IMR-90 (cell line): ENCODE measurements at places on chromosomes 2 and 18. TPM values are rescaled to one million over a fixed set of nuclear protein-coding genes. Genes with fewer than 3 reads are reported as not detected.

SDC1 gene
- 28.3 and 38.8 TPM in 2 replicates for polyA plus RNA-seq

IKZF2 gene
- polyA plus RNA-seq = 2.1 TPM in 2 replicates

POMC gene
- polyA plus RNA-seq = 0.17 and 0.47 TPM in 2 replicates

CPLX4 gene
- polyA plus RNA-seq = not detected in 2 replicates

ABI2 gene
- 53.2 and 54.0 TPM in 2 replicates for polyA plus RNA-seq

PJVK gene
- polyA plus RNA-seq = 1.9 and 2.4 TPM in 2 replicates

C2orf92 gene
- 2.0 and 2.5 TPM in 2 replicates for polyA plus RNA-seq

GALNT14 gene
- polyA plus RNA-seq = 0.15 TPM in 1 of 2 replicates, not detected in the other

NBAS gene
- polyA plus RNA-seq = 20.4 and 22.3 TPM in 2 replicates

NEURL3 gene
- not detected in 2 replicates for polyA plus RNA-seq

STK17B gene
- 5.7 and 7.5 TPM in 2 replicates for polyA plus RNA-seq

MFSD6 gene
- polyA plus RNA-seq = 4.0 and 4.2 TPM in 2 replicates

CD8B2 gene
- not detected in 2 replicates for polyA plus RNA-seq

PLEKHB2 gene
- 57.6 and 62.9 TPM in 2 replicates for polyA plus RNA-seq

GRCh38 chr18:76450452-76451395 lies 44.3 kb downstream of the ZNF516 start:
- DNase-seq = peak; percentile 72

GRCh38 chr2:132477962-132478361 lies 61.4 kb downstream of the GPR39 start:
- DNase-seq = peak; percentile 6

- DNase-seq = peak; percentile 72
These were observed at the start of gene SCN9A for GRCh38 chr2:166375736-166376487. Gene SCN9A (minus strand): TSS chr2:166375944. CDS start chr2:166311756, 64,188 bp downstream.

DNA sequence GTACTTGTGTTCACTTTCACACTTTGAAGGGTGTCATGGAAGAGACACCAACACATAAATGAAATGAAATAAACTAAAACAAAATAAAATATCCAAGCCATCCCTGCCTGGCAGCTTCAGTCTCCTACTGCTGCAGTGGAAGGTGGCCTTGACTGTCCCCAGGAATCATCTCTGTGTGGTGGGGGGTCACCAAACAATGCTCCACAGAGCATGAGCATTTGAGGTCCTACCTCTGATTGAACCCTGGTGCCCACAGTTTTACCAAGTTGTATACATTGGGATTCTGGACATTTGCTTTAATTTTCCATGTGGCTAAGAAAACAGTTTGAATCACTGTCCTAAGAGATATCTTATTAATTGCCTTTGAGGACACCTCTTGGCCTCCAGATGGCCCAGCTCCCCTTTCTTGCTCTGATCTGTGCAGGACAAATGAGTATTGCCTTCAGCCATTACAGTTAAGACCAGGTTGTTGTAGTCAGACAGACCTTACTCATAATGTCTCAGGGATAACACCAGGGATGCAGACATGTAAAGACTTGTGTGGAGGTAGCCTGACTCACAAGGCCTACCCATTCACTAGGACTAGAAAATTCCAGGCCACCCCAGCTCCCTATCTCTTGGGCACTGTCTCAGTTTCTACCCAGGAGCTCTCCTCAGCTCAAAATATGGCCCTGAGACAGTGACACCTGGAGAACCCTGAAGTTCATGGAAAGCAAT lies 195.0 kb downstream of the MYCN start:
- no peak for DNase-seq

DNA sequence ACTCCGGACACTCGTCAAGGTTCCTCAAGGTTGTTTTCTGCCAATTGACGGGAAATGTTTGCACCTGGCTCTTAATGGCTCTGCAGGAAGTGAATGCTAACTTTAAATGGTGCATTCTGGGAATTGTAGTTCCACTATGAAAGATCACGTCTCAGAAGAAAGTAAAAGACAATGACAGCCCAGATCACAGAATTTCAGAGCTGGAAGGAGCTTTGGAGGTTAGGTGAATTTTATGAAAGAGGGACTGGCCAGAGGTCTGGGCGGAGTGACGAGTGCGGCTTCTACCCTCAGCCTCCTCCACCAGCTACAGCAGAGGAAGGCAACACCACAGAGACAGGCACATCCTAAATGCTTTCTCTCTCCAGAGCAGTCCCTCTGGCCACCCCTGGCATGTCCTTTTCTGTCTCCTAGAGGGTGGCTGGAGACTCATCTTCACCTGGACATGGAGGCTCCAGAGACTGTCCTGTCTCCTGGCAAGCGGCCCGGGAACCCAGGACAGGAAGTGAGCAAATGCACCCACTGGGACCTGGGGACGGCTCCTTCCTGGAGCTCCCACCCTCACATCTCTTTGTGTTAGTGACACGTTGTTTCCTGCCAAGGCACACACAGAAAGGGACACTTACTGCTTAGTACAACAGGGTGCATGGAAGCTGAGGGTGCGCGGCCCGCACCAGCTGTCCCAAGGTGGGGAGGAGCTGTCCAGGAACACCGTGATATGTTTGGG lies 19.4 kb downstream of the THAP4 start:
- no peak for DNase-seq

DNA sequence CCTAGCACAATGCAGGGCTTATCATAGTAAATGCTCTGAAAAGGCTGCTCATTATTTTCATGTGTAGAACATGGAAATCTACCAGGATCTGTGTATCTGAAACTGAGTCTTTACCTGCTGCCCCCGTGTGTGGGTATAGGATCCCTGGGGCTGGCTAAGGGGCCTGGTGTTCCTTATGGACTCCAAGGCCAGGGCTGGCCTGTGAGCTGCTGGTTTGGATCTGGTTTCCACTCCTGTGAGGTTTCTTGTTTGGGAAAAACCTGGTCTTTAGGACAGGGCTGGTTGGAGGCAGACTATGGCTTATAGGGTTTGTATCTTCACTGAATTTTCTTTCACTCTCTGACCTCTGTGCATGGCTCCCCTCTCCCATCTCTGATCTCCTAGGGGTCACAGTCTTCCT lies 80.8 kb downstream of the DYSF start:
- no peak for DNase-seq

DNA sequence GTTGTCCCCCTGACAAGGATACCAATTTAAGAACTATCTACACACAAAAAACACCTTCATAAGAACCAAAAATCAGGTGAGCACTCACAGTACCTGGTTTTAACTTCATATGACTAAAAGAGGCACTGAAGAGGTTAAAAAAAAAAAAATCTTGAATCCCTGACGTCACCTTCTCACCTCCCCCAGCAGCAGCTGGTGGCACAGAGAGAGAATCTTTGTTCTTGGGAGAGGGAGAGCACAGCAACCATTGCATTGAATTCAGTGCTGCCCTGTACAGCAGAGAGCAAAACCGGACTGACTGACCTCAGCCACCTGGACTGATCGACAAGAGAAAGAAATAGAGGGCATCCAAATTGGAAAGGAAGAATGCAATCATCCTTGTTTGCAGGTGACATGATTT lies 566.0 kb downstream of the TMX3 start:
- DNase-seq = no peak

GRCh38 chr18:30999186-30999585 lies 43.4 kb downstream of the DSC3 start:
- no peak for DNase-seq

GRCh38 chr18:72720116-72720515 lies 147.7 kb downstream of the NETO1 start:
- DNase-seq = no peak

- no peak for DNase-seq
These were observed 150.2 kb downstream of the FSHR start for GRCh38 chr2:49004036-49004626.

DNA sequence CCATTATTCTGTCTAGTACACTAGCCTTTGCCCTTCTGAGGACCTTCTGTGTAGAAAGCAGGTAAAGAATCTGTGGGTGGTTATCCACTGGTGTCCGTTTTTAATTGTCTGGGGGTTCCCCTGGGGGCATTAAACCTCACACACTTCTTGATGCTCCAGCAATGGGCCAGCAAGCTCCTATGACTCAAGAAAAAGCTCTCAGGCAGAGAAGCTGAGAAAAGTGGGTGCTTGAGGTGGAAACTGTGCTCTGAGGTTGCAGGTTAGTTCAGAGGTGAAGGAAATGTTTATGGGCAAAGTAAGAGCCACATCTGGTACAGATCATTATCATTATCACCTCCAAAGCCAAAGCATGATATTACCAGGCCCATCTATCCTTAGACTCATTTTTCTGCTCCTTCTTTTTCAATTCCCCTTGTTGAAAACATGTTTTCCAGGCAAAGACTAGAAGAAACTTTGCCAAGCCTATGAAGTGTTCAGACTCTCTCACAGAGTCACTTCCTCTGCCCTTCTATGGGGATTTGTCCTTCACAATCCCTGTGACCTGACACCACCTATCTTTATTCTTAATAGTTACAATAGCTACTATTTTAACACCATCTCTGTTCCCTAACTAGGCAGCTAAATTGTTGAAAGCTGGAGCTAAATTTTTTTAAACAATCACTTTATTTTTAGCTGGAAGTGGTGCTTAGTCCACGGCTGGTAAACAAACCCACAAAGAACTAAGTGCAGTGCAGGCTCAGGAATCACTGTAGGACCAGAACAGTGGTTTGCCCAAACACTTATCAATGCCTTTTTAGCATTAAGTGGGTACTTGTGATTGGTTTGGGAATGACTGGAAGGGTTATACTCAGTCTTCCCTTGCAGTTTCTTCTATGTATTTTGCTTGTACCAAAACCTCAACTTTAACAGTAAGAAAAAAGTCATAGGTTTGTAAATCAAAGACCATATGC lies 512.8 kb upstream of the POU3F3 start:
- no peak for DNase-seq

- DNase-seq = no peak
These were observed 71.1 kb downstream of the MGAT5 start for GRCh38 chr2:134324947-134325346.

DNA sequence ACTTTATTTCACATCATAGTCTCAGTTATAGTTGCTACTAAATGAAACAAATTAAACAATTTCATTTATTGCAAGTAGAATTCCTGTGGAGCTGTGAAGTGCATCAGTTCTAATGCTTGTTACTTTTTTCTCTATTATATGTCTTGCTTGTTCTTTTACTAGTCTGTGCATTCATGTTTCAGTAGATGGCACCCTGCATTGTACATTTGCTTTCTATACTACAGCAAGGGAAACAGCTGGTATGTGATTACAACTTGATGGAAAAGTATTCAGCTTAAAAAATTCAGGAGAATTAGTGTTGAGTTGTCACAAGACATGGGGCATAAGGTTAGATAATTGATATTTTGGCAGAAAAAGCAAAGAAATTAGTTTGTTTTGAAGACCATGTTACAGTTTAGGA lies 72.3 kb downstream of the TANK start:
- no peak for DNase-seq

GRCh38 chr2:152762202-152762601 lies 43.8 kb downstream of the ARL6IP6 start:
- peak; percentile 96 for DNase-seq

DNA sequence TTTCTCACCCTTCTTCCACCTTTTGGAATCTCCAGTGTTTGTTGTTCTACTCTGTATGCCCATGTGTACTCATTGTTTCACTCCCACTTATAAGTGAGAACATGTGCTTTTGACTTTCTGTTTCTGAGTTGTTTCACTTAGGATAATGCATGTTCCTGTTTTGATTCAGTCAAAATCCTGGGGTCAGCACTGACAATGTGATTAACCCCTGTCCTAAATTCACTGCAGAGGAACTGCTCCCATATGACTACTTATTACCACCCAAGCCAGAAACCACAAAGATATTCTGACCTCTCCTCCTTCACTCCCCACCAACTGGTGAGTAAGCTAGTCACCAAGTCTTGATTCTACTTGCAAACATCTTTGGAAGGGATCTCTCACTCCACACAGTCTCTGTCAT lies 251.4 kb upstream of the TCF4 start:
- peak; percentile 75 for DNase-seq

GRCh38 chr2:164530464-164530863 lies 90.8 kb downstream of the GRB14 start:
- no peak for DNase-seq

DNA sequence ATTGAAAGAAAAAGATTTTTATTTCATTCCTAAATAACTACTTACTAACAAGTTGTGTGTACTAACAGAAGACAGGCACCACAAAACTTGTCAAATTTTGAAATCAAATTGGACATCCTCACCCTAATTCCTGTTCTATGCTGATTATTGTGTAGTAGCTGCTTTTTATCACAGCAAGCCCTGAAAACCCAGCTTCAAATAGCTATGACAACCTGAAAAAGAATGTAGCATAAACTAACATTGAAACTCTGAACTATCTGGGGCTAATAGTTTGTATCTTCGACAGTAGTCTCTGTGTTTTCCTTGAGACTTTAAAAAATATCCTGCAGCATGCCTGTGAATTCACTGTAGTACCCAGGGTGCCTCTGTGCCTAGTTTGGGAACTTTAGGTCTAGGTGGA lies 122.6 kb downstream of the WDPCP start:
- DNase-seq = peak; percentile 51

DNA sequence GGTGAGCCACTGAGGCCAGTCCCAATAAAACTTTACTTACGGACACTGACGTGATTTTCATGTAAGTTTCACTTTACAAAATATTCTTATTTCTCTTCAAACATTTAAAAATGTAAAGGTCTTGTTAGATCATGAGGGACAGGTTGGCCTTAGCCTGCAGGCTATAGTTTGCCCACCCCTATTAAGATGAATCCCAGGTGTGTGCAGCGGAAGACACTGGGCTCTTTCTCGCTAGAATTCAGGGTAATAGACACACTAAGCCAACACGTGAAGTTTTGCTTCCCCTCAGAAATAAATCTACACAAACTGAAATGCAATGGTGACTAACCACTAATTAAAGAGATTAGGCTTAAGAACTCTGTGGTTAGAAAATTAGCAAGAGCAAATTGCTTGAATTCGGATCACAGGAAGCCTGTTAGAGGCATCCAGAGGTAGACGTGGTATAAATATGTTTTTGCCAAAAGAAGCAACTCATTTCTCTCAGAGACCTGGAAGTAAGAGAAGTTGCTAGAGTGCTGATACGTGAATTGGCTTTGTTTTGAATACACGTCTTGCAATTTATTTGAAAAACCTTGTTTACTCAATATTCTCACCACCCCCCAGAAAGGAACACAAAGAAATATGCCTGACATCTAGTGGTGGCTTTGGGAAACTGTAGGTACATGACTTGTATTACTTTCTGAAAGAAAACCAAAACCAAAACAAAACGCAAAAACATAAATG lies 151.6 kb downstream of the DTNB start:
- DNase-seq = peak; percentile 81

- no peak for DNase-seq
These were observed 38.4 kb upstream of the HDAC4 start for GRCh38 chr2:239438995-239439753.

DNA sequence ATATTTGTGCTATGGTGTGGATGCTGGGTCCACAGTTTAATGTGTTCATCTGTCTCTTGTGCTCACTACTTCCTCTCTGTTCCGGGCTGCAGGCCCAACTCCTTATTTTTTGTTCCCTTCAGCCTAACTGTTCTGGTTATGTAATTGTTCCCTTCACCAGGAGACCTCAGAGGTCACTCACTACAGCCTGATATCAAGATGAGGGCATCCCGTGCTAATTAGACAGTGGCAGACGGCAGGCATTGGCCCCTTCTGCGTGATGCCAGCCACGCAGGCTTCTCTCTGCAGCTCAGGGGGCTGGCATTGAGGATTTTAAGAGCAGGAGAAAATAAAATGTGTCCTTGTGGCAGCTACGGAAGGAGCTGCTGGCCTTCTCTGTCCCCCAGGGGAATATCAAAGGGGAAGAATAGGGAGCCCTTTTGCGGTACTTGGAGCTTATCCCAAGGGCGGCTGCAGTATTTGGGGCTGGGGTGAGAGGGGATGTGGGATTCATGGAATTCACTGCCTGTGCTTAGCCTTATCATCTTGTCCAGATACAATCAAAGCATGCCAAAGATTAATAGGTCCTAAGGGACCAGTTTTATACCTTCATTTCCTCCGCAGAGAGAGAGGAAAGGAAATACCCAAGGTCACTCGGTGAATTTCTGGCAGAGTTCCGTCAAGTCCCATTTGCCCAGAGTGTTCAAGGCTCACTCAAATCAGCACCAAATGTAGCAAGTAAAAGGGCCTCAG lies 53.3 kb upstream of the TRIB2 start:
- no peak for DNase-seq
